ENCODE measurements at places on chromosomes 1 and 21.

DNA sequence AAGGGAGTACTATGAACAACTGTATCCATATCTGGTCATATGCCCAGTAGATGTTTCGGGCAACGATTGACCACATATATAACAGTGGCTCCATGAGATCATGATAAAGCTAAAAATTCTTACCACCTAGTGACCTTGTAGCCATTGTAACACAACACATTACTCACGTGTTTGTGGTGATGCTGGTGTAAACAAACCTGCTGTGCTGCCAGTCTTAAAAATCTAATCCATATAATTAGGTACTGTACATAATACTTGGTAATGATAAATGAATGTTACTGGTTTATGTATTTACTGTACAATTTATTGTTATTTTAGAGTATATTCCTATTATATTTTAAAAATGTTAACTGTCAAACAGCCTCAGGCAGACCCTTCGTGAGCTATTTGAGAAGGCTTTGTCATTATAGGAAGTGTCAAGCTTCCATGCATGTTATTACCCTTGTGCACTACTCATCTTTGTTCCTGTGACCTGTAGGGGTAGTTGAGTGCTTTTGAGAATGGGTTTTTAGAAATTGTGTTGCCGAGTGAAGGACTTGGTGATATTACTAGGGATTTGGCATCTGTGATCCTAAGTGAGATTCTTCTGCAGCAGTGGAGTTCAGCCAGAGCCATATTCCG lies 23.6 kb downstream of the DIP2A start:
- DNase-seq: no peak

DNA sequence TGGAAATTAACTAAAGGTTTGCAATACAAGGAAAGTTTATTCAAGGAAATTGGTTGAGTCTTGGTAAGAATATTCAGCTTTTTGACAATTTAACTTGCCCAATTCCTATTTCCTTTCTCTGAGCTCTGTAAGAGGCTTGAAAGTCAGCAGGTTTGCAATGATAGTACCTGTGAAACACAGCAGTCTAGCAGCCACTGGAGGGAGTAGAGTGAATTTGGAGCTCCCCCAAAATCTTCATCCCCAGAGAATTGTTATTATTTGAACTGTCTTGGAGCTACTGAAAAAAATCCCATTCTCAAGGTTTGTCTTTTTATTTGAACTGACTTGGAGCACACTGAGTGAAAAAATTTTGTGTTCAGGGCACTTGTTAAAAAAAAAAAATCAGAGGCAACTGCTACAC lies 654.2 kb upstream of the PKN2 start:
- no peak for DNase-seq

DNA sequence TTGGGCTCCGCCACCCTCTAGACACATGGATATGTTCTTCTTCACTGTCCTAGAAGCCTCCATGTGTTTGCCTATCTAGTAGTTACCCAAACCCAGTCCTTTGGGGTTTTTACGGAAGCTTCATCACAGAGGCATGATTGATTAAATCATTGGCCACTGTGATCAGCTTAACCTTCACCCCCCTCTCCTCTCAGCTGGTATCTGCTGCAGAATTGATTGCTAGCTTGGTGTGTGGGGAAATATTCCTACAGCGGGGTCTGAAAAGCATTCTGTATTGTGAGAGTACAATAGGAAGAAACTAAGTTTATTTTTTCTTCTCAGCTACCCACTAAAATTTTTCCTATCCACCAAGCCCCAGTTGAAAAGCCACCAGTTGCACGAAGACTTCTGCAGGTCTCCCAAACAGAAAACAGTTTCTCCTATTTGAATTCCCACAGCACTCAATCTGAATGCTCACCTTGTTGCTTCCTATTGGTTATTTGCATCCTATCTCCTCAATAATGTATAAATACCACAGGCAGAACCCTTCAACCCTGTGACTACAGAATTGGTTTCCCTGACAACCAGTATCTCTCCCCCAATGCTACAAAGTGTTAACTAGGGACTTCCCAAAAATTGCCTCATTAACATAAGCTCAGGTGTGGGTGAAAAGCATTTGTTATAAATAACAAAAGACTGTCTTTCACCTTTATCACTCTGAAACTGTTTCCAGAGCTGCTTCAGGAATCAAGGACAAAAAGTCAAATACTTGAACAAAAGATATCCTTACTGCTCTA lies 9.3 kb upstream of the VANGL1 start:
- DNase-seq: no peak

DNA sequence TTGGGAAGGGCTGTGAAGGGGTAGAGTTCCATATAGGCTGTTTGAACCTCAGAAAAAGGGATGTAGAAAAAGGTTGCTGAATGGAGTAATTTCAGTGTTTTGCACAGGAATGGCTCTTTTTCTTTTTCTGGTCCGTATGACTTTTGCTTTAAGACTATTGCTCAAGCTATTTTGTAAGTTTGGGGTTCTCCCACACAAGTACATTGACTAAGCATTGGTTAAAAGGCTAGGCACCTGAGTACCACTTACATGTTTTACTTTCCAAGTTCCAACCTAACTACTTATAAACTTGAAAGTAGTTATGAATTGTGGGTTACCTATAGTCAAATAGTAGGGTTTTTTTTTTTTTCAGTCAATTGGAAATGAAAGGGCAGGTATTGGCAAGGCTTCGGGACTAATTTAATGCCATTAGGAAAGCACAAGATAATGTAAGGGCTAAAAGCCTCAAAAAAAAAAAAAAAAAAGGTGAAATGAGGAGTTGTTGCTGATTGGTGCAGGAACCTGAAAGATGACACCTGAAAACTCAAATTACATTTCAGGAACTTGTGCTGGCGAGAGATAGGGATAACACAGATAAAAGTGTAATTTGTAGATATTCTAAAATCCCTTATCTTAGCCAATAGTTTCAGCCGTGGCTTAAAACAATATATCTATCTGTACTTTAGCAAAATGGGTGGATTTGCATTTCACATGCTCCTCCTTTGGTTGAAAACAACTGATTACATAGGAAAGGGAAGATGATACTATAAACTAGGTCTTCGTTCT lies 209.5 kb downstream of the RPS6KC1 start:
- DNase-seq: no peak

GRCh38 chr1:1116701-1117468 lies 996 bp upstream of the C1orf159 start:
- peak; percentile 19 for DNase-seq

DNA sequence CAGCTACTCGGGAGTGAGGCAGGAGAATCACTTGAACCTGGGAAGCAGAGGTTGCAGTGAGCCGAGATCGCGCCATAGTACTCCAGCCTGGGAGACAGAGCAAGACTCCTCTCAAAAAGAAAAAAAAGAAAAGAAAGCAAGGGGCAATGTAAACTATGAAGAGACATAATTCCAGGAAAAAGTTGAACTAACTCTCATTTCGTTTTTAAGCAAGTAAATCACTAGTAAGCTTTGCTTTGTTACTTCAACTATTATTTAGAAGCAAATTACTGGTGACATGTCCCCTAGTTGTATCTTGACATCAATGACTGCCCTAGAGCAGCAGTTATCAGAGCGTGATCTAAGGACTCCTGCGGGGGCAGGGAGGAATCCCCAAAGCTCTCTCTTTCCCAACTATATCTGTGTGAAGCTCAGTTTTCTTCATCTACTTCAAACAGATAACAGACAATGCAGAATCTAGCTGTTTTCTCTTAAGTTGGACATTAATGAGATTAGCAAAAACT lies 18.7 kb downstream of the CLSTN1 start:
- DNase-seq: no peak
